ENCODE measurements at places on chromosomes 1 and 21.

GRCh38 chr1:20052386-20052785, 17.6 kb upstream of the PLA2G5 start:
- no peak for DNase-seq

- DNase-seq = no peak
Measured at GRCh38 chr1:236854605-236854983, 59.5 kb downstream of the MTR start.

- DNase-seq = no peak
Measured at GRCh38 chr1:3463013-3463385, 8.5 kb downstream of the ARHGEF16 start.

- DNase-seq = no peak
Measured at GRCh38 chr1:64363111-64363510, 106.8 kb upstream of the CACHD1 start.

DNA sequence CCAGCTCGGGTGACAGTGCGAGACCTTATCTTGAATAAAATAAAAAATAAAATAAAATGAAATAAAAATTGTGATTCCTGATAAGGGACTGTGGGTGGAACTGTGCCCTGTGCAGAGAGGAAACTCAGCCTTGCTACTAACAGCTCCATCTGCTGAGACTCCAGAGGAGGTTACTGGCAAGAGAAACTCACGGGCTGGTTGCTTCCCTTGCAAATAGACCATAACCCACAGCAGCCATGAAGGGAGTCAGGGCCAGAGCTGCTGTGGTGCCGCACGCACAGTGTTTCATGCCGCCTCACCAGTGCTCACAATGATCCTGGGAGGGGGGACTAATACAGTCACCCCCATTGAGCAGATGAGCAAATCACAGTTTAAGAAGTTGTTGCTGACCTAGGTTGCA, 13.7 kb downstream of the ZBTB17 start:
- DNase-seq = no peak

DNA sequence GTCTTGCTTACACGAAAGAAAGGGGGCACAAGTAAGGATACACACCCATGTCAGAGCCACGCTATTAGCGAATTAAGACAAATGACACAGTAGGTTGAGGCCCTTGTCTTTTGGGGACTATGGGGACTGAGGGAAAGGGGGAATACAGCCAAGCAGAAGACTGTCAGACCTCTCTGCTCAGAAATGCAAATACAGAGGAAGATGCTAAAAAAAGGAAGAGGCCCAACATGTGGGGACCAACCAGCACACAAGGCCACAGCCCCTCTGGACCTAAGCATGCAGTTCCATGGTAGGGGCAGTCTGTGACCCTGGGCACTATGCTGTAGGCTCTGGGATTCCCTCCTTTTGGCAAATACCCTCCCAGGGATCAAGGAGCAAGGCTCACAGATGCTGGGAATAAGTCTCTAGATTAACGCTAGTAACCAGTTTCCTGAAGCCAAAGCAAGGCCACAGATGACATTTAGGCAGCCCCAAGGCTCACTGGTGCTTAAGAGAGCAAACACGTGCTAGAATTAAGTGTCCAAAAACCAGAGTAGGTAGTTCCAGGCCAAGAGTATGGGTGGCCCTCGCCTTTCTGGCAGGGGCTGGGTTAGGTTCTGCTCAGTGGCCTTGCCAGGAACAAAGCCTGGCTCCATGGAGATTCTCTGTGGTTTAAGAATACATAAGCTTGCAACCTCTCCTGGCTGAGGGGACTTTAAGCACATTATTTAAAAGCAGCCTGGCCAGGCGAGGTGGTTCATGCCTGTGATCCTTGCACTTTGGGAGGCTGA, 38.2 kb downstream of the RABIF start:
- no peak for DNase-seq

DNA sequence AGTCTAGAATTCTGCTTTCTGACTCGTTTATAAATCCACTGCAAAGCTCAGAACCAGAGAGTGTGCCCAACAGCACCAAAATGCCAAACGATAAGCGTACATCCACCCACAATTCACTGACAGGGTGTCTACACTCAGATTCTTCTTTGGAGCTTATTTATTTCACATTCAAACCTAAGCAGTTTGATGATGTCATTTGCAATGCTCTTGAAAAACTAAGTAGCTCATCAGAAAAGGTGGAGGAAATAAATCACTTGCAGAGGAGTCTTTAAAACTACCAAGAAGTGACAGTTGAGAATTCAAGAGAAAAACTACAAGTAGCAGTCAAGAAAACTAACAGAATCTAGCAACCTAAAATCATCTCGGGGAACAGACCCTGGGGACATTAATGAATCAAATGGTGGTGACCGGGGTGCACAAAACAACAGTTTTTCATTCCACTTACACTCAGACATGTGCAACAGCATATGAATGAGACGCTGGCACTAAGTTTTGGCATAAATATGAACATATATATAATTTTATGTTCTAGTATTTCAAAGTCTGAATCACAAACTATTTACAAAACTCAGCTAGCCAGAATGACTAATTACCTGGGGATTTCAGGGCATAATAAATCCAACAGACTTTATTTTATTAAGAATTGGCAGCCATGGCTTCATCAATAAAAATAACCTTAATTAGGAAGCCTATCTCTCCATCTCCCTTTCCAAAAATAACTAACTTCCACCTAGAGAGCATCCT, 119.4 kb downstream of the SIPA1L2 start:
- DNase-seq = no peak

GRCh38 chr1:96772972-96773371, 51.4 kb downstream of the PTBP2 start:
- DNase-seq = no peak

DNA sequence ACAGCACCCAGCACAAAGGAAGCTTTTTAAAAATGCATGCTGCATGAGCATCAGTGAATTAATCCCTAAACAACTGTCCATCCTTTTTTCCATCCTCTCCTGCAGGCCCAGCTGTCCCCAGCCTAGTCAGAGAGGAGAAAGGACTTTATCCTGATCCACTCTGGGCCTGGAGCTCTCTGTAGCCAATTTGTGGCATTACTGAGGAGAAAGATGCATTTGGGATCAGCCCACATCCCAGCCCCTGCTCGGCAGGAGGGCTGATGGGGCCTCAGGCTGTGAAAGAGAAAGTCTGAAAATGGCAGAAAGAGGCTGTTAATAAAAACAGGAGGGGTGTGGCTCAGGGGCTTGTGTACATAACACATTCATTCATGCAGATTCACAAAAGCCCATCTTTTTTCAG, 37.5 kb upstream of the ATP2B4 start:
- no peak for DNase-seq

- DNase-seq = no peak
Measured at GRCh38 chr1:231611111-231611510, 15.5 kb upstream of the DISC1 start.

- DNase-seq = no peak
Measured at GRCh38 chr1:59730302-59730701, 84.4 kb upstream of the HOOK1 start.

GRCh38 chr1:173823781-173824314, 625 bp upstream of the DARS2 start:
- DNase-seq = no peak

- no peak for DNase-seq
Measured at GRCh38 chr1:72115290-72115689, 167.0 kb downstream of the NEGR1 start.

GRCh38 chr1:162224267-162224666, 152.4 kb downstream of the SPATA46 start:
- DNase-seq = no peak

DNA sequence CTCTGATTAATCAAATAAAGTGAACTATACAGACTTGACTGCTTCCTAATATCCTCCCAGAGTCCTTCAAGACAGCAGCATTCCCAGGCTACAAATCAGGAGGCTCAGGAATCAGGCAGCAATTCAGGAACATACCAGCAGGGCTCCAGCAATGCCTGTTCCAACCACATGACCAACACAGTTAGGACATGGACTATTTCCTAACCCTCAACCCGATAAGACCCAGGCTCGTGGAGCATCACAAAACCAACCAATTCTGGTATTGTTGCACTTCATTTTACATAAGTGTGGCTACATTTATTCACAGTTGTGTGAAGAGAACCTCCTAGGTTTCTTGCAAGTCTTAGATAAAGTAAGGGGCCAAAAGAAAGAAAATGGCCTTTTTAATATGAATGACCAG, 546.2 kb upstream of the ADGRL2 start:
- DNase-seq = no peak

Data from stimulated activated CD8-positive, alpha-beta memory T cell treated with anti-CD3 and anti-CD28 coated beads, Interleukin-15, amount 100 ng/mL, for 1 hour (primary cell).